ENCODE measurements at places on chromosomes 6 and 20. TPM values are rescaled to one million over a fixed set of nuclear protein-coding genes. Genes with fewer than 3 reads are reported as not detected.

The TRAPPC3L gene
- under 0.01 TPM for total RNA-seq

The SLC22A7 gene
- total RNA-seq = 0.41 TPM

The BCKDHB gene
- 14.7 TPM for total RNA-seq

- no peak for DNase-seq
Observed at GRCh38 chr6:34059136-34059731, 86.7 kb downstream of the GRM4 start.

The ID1 gene
- 46.1 TPM for total RNA-seq

The CCN2 gene
- 4.1 TPM for total RNA-seq

- no peak for DNase-seq
Observed at GRCh38 chr6:119326291-119327005, 23.1 kb downstream of the MAN1A1 start.

The TSHZ2 gene
- total RNA-seq = 2.4 TPM

DNA sequence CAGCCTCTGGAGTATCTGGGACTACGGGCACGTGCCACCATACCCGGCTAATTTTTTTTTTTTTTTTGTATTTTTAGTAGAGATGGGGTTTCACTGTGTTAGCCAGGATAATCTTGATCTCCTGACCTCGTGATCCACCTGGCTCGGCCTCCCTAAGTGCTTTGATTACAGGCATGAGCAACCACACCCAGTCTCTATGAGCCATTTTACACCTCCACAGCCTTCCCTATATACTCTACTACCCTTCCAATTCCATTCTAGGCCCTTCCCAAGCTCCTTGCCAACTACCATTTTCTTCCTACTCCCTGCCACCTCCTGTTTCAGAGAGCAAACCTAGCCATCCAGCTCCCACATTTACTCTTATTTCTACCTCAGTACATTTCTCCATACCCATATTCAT is 7.7 kb upstream of the HLA-DMA start:
- no peak for DNase-seq

The MYLK4 gene
- 0.41 TPM for total RNA-seq

GRCh38 chr6:2848851-2849250 is 7.2 kb upstream of the SERPINB1 start:
- DNase-seq = no peak

- no peak for DNase-seq
Observed at GRCh38 chr20:17969278-17969883, 563 bp downstream of the MGME1 start.

- DNase-seq = no peak
Observed at GRCh38 chr20:29756664-29757063, 1500.8 kb upstream of the DEFB115 start.

GRCh38 chr20:49112596-49113274 is 66.6 kb downstream of the CSE1L start:
- no peak for DNase-seq

DNA sequence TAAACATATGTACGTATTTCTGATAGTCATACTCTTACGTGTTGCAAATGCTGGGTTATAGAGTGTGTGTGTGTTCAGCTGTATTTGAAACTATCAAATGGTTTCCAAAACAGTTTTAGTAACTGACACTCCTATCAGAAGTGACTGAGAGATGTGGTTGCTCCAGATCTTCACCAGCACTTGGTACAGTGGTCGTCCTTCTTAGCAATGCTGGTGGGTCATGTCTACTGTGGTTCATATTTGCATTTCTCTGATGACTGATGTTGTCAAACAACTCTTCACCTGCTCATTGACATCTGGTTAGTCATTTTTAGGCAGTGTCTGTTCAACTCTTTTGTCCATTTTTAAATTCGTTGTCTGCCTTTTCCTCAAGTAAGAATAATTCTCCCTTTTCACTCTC is 259.3 kb downstream of the KIF16B start:
- DNase-seq = no peak

- DNase-seq = no peak
Observed at GRCh38 chr6:86969573-86969972, 32.2 kb downstream of the HTR1E start.

DNA sequence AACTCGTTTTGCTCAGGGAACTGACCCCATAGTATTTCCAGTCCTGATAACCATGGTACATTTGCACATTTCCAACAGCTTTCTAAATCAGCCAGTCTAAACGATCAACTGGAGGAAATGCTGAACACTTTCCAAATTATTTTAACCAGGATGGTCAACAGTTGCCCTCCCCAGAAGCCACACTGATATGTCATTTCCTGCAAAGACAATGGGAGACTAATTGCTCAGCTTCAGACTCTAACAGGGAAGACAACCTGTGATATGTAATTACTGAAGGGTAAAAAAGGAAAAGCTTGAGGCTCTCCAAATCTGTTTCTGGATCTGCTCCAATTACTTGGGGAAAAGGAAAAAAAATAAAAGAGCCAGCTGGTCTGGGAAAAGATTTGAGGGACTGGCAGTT is 88.8 kb downstream of the FYN start:
- no peak for DNase-seq

- no peak for DNase-seq
Observed at GRCh38 chr6:17501982-17502704, 98.0 kb upstream of the FAM8A1 start.

GRCh38 chr6:2196079-2196679 is 49.2 kb downstream of the GMDS start:
- DNase-seq = peak; percentile 28

DNA sequence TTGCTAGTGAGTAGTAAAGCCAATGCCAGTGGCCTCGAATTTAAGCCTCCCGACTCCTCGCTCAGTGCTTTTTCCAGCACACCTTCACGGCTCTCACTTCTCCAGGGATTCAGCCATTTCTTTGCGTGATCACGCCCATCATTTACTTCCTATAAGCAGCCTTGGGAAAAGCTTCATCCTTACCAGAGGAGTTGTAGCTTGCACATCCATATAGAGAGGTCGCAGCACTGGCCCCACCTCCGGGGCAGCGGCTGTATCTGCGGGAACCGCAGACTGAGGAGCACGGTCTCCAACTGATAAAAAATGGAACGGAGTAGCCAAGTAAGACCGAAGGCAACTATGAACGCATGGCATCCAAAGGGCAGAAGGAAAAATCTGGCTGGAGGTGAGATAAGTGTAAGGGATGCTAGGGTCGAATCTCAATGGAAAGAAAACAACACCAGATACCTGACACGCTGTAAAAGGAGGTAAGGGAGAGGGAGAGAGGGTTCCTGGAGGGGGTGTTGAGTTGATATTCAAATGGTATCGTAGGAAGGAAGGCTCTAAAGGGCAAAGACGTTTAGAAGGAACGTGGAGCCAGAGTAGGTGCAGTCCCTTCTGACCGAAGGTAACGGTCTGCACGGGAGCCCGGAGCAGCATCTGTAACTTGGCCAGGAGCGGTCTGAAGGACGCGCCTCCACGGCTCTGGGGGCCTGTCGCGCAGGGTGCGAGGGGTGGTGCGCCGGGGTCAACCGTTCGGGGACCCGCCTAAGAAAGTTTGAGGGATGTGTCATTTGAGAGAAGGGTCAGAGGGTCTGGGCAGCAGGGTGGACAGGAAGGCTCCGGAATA is 640 bp downstream of the NFS1 start:
- DNase-seq = no peak

The ARHGAP40 gene
- total RNA-seq = 0.41 TPM

GRCh38 chr20:24588047-24588635 is 118.7 kb downstream of the SYNDIG1 start:
- DNase-seq = no peak

DNA sequence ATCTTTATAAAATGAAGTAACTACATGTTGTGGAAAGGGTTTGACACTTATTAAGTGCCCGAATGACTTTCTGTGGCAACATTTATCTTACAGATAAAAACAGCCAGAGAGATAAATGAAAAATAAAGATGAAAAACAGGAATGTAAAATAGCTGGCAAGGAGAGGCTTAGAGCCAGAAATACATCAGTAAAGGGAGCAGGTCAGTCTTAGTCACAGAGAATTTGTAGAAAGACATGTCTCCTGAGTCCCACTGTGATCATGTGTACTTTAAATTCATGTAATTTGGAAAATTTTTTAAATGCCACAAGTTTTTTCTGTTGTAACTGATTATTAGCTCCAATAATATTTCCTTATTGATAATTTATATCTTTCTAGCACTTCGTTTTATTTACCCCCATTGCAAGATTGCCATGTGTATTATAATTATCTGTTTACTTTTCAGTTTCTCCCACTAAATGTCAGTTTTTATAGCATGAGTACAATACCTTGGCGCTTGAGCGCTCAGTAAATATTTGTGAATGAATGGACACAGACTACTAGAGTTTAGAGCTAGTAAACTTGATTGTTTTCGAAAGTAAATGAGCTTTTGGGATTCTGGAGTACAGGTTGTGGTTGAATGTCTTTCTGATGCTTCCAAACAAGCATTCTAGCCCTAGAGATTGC is 15.2 kb downstream of the TAB2 start:
- DNase-seq = no peak
